Hematopoietic multipotent progenitor cell (in vitro differentiated cells): ENCODE measurements at places on chromosomes 7 and 10. TPM values are rescaled to one million over a fixed set of nuclear protein-coding genes. Genes with fewer than 3 reads are reported as not detected.

GRCh38 chr7:139078911-139079310 is 30.6 kb downstream of the ZC3HAV1 start:
- DNase-seq, result no peak

- no peak for DNase-seq
These were observed 224.8 kb downstream of the DNAJB9 start for GRCh38 chr7:108794466-108794865.

Gene OR9A2
- total RNA-seq, result under 0.01 TPM

Gene ZNF853
- total RNA-seq, result 13.2 TPM
